GM13977 (cell line): ENCODE measurements at places on chromosomes 1 and 21.

- peak; percentile 98 for DNase-seq
These were observed at the start of gene SNIP1 for GRCh38 chr1:37553927-37554808. Gene SNIP1, minus strand, starts transcription at chr1:37554293. Its CDS starts 64 bp downstream, at chr1:37554229.

- no peak for DNase-seq
These were observed 626 bp upstream of the HLCS start for GRCh38 chr21:36966821-36967768.

DNA sequence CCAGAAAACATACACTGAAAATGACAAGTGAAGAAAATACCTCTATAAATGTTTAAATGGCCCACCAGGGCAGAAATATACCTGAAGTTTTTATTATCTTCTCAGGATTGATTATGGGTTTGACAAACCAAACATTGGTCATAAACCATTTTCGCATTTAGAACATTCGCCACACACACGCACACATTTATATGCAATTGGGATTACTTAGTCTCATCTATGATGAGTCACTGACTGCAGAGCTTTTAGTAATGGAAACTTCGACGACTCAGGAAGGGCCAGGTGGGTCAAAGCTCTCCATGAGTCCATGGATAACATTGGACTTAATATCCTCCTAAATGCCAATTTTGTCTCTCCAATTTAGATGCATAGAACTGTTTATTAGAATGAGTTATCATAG, 16.9 kb downstream of the NRDC start:
- DNase-seq: no peak

GRCh38 chr1:182616130-182617013, 12.2 kb upstream of the RGS16 start:
- DNase-seq: peak; percentile 80

GRCh38 chr1:20124456-20125057, 5.2 kb upstream of the PLA2G2D start:
- no peak for DNase-seq

- no peak for DNase-seq
These were observed 43.4 kb downstream of the VANGL1 start for GRCh38 chr1:115685029-115685705.

DNA sequence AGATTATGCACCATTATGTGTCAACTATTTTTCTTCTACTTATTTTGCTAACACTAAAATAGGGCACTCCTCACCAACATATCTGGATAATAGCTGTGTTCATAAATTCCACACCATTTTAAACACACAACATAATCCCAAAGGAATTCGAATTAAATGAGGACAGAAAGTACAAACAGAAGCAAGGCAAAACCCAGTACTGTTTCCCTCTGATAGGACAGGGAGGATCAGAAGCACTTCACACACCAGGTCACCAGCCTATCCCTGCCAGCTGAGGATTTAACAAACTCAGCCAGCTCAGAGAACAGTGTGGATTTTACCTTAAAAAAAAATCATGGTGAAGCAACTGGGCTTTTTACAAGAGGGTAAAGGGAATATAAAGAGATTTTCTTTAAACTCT, 20.0 kb downstream of the CRYZ start:
- DNase-seq: no peak

DNA sequence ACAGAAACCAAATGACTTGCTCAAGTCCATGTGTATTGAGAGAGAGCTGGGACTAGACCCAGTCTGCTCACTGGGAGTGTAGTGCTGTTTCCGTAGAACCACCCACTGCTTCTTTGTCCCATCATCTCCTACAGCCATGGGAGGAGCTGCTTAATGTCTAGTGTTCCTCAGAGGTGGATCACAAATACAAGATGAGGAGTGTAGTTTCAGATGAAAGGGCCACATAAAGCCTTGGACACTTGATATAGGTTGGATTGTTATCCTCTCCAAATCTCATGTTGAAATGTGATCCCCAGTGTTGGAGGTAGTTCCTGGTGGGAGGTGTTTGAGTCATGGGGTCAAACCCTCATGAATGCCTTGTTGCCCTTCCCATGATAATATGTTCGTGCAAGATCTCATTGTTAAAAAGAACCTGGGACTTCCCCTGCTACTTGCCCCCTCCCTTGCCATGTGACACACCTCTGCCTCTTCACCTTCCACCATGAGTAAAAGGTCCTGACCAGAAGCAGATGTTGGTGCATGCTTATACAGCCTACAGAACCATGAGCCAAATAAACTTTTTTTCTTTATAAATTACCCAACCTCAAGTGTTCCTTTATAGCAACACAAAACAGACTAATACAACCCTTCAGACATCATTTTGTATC, 127.5 kb upstream of the DNAH14 start:
- DNase-seq: no peak

- no peak for DNase-seq
These were observed 115.6 kb downstream of the SIK1 start for GRCh38 chr21:43311301-43311817.

DNA sequence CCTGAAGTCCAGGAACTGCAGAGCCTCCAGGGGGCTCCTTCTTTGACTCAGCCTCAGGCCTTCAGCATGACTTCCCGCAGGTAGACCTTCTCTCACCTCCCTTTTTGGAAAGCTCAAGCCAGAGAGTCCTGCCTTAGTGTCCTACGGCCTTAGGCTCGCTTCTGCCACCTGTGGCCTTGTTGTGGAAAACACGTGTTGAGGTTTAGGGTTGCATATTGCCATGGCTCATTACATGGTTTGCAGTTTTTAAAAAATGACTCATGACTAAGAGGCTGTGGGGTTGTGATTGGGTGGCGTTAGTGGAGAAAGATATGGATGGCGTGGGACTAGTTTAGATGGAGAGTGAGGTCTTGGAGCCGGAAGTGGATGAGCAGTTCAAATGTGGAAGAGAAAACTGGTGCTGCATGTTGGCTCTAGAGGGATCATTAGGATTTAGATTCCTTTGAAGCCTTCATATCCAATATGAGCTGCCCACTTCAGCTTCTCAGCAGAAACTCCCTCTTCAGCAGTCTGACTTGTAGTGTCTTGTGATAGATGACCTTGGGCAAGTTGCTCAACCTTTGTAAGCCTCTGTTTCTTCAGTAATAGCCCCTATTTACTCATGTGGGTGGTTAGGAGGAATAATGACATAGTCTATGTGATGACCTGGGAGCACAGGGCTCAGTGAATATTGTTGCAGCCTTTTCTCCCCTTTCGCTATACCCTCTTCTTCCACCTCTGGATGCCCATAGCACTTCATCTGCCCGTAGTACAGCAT, 6.5 kb upstream of the FGGY start:
- peak; percentile 61 for DNase-seq

DNA sequence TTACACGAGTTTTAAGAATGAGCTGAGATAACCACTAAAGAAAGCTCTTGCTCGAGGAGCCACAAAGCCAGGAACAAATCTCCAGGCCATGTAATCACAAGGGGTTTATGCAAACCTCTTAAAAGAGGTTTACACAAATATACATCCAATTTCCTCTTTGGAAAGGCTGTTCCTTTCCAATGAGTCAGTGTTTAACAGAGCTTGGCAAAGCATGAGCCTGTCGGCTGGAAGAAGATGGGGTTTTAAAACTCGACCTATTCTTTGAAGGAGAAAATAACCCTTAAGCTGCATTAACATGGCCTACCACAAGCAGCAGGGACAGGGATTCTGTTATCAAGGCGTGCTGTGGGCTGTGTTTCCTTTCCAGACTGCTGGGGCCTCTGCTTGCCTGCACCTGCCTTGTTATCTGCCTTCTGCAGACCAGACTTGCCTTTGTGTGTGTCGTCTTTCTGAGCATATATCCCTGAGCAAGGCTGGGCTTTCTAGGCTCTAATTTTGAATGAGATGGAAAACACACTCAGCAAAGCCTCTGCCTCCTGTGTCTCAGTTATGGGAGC, 40.6 kb upstream of the CYP2J2 start:
- no peak for DNase-seq

- peak; percentile 76 for DNase-seq
These were observed 548 bp upstream of the CDC20 start for GRCh38 chr1:43358121-43358745.

DNA sequence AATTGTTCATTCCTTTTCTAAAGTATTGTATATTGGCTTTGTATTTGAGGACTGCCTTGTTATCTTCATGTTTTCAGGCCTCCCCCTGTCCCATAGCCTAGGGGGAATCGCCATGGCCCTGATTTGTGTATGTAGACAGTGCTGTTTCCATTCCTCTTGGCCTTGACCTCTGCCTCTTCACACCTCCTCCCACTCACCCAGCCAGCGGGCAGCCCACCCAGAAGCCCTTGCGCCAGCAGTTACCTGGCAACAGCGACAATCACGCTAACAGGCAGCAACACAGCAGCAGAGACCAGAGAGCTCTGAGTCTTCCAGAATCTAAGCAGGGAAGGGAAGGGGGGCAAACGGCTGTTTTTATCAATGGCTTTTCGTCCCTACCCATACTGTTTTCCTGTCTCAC, 50.0 kb upstream of the NPL start:
- DNase-seq: no peak

GRCh38 chr1:3431266-3431665, 23.2 kb upstream of the ARHGEF16 start:
- DNase-seq: no peak

DNA sequence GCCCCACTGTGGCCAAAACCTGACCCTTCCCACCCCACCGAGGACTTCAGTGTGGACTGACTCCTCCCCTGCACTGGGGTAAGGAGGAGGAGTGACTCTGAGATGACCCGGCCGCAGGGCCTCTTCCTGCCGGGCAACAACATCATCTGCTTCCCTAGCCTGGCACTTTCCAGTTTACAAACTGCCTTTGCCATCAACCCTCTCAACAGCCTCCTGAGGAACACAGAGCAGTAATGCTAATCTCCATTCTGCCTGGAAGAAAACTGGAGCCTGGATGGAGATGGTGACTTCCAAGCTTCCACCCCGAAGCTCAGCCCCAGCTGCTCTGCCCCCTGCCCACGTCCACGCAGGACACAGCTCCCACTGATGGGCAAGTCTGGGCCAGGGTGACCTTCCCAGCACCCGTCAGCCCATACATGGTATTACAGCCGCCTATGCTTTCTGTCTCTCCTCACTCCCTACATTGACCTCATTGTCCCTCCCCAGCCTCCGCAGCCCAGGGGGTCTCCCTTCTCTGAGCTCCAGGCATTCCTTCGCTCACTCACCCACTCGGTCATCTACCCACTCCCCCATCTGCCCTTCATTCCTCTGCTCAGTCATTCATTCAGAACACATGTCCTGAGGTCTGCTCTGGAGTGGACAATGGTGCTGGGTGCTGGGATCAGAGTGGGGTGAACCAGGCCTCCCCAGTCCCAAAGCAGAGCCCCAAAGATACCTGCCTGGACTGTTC, 34.2 kb downstream of the RAP1GAP start:
- no peak for DNase-seq

DNA sequence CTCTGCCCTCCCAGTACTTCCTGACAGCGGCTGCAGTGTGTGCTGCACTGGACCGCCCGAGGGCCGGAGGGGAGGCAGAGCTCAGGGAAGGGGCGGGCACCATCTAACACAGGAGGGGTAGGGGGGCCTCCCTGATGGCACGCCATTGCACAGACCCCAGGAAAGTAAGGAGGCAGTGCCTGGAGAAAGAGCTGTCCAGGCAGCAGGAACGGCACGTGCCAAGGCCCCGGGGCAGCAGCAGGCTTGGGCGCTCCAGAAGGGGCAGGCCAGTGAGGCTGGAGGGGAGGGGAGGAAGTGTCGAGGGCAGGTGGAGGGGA, 110.7 kb downstream of the CRYAA start:
- no peak for DNase-seq

DNA sequence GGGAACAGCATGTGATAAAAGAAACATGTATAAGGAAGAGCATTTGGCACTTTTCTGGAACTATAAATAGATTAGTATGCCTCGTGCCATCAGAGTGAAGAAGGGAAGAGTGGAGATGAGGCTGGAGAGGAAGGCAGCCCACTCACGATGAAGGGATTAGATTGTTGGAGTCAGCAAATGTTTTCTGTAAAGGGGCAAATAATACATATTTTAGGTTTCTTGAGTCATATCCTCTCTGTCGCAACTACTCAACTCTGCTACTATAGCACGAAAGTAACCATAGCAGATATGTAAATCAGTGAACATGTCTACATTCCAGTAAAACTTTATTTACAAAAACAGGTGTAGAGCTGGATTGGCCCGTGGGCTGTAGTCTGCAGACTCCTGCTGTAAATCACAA, 147.8 kb downstream of the TENT5C start:
- DNase-seq: no peak

GRCh38 chr21:42225571-42226155, 6.7 kb downstream of the ABCG1 start:
- DNase-seq: no peak

DNA sequence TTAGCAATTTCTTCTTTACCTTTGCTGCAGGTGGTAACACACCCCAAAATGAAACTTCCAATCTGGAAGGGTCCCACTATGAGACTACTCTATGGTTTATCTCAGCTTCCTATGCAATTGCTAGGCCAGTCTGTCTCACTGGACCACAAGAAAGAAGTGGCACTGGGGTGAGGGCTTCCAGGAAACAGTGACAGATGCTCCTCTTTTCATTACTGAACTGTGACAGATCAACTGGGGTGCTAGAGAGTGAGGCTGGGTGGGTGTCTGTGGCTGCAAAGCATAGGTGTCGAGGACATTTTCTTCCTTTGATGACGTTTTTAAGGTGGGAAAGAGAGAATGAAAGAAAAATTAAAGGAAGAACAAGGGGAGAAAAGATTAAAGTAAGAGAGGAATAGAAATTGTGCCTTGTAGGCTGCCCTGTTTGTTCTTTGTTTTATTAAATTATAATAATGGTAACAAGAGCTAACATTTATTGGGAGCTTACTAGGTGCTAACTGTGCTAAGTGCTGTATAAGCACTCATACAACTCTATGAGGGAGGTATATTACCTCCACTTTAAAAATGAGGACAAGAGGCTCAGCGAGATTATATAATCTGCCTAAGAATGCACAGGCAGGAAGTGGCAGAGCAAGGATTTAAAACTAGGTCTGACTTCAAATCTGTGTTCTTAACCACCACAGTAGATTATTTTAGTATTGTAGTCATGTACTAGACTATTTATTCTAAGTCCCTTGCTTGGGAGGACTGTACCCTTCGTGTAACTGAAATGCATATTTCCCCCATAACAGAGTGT, 27.8 kb upstream of the DMRTA2 start:
- no peak for DNase-seq

DNA sequence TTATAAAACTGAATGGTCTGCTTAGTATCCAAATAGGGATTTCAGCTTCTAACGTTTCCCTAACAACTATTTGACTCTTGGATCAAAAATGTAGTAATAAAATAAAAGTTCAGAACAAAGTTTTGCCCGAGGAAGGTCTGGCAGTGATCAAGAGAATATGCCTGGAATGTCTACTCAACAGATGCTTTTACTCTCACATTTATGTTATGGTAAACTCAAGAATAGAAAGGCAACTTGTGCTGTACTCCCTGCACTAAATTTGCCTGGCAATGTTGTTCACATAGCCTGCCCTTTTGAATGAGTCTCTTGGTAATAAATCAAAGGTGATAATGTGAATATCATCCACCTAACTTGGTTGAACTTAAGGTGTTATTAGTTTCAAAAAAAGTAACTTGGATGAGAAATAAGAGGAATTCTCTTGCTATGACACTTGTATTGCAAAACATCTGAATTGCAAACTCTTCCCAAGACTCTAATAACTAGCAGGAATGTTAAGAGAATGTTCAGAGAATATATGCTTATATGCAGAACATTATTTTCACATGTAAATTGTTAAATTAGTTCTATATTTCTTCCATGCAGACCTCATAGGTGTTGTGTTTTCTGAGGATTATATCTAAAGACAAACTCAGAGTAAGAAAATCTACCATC, 215.8 kb downstream of the COL24A1 start:
- no peak for DNase-seq

GRCh38 chr21:31772674-31773555, 41.0 kb upstream of the SCAF4 start:
- peak; percentile 64 for DNase-seq

- DNase-seq: no peak
These were observed 5.8 kb downstream of the CSRP1 start for GRCh38 chr1:201501144-201501543.
